ENCODE measurements at places on chromosomes 11 and 22.

DNA sequence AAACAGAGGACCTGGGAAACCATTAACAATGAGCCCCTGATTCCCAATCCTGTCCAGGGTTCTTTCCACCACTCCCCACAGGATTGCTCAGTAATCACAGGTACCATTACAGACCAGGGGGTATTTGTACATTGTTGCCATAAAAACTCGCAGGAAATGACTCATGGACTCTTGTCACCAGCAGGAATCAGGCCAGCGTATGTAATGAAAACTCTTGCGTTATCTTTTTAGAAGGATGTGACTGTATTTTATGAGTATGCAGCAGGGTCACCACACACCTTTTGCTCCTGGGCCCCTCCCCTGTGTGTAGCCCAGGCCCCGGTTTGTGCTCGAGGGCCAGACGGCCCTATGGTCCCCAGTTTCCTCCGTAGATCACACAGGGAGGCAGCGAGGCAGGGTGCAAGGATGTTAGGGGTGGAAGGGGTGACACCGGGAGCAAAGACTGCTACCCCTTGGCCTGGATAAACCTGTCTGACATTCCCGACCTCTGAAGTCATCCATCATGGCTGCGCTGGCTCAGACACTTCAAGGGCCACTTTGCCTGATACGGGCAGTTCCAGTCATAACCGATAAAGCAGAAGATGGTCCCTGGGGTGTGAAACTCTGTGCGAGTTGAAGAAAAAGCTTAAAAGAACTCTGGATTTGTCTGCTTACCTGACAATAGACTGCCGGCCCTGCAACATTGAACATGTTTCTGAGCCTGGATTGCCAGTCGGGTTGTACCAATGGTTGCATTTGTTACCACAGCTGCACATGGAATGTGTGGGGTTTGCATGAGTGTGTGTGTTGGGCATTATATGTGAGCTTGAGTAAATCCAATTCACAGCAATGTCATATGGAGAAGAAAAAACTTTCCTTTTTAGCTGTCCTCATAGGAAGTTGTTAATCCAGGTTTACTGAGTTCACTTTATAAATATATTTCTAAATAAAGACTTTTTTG lies 56.9 kb downstream of the MICAL2 start:
- DNase-seq: no peak

GRCh38 chr11:133911171-133911570 lies 45.6 kb downstream of the IGSF9B start:
- no peak for DNase-seq

GRCh38 chr11:57496109-57496820 lies 19.2 kb downstream of the SLC43A1 start:
- DNase-seq: no peak

GRCh38 chr22:48315439-48316256 lies 1512.0 kb downstream of the BRD1 start:
- DNase-seq: no peak

GRCh38 chr11:9772218-9772617 lies 108.3 kb downstream of the SWAP70 start:
- DNase-seq: no peak

DNA sequence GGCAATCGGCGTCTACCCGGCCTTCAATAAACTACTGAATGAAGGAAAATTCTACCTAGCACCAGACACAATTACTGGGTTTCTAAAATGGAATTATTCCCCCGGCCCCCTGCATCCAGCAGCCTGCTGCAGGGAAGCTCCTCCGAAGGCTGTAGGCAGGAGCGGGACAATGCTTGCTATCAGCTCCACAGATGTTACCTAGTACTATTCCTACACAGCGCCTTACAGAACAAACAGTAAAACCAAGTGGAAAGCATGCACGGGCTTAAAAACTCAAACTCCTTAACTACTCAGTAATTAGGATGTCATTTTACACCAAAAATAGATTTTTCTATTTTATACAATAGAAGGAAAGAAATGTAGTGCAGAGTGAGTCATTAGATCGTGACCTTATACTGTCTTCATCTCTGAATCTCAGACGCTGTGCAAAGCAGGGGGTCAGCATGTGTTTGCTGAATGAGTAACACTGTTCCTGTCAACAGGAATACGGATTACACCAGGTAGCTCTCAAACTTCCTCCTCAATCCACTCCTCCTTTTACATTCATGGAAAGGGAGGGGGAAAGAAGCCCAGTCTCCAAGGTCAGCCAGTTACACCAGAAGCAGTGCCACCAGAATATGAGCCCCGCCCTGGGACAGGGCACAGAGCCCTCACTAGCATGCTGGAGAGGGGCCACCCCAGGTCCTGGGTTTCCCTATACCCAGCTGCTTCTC lies 74.9 kb downstream of the PACSIN2 start:
- DNase-seq: no peak

- DNase-seq: no peak
Observed at GRCh38 chr11:114172871-114173444, 113.4 kb downstream of the ZBTB16 start.

DNA sequence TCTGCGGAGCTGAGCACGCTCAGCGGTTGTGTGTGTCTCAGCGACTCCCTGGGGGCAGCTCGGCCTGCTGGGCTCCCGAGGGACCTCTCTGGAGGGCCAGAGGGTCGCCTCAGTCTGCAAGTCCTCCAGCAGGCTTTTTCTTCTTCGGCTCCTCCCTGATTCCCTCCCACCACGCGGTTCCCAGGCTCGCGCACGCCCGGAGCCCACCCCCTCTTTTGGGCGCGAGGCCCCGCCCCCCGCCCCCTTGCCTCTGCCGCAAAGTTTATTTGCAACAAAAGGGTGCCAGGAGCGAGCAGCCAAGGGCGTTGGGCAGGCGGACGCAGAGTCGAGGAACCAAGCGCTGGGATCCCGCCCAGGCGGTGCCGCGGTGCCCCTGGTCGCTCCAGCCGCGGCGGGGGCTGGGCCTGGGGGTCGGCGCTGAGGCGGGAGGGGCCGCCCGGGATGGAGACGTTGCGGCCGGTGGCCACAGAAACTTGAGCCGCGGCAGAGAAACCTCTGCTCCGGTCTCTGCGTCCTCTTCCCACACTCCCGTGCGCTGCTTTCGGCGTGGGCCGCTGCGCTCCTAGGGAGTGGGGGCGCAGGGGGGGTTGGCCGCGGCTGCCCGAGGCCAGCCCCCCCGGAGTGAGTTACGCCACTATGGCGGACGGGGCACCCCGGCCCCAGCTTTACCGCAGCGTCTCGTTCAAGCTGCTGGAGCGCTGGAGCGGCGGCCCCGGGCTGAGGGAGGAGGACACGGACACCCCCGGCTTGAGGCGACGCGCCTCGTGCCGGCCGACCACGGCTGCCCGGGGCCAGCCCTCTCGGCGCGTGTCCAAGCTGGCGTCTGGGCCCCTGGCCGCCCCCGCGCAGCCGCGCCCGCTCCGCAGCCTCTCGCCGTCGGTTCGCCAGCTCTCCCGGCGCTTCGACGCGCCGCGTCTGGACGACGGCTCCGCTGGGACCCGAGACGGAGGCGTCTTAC lies at the start of gene ARHGEF17:
TSS of gene ARHGEF17 (plus strand) at position 274 of the 958 bp plus-strand sequence. CDS start at position 637, 363 bp downstream.
- peak; percentile 16 for DNase-seq

Measured in stimulated activated CD8-positive, alpha-beta memory T cell treated with anti-CD3 and anti-CD28 coated beads, Interleukin-2, amount 100 ng/mL, for 48 hours (primary cell).